ENCODE measurements at places on chromosomes 12 and 14.

GRCh38 chr12:58359084-58359483 is 417.7 kb downstream of the ATP23 start:
- no peak for DNase-seq

DNA sequence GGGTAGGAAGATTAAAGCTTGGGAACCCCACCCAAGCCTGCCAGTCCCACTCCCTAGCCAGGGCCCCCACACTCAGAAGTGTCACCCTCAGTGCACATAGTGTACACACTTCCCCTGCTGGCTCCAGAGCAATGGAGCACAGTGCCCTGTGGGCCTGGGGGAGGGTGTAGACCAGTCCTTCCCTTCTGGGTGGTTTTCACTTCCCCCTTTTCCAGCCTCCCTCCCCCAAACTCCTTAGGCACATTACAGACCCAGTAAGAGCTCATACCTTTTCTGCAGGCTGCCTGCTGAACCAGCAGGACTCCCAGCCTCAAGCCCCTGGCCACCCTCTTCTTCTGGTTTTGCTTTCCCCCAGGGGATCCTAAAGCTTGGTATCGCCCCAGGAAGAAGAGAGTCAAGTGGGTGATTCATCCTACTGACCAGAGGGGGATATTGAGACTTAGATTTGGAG is at the start of gene ZNF385A:
TSS of gene ZNF385A (minus strand) at position 143 of the 451 bp plus-strand sequence. CDS start 219 bp downstream, outside the sequence.
- peak; percentile 74 for DNase-seq

- DNase-seq, result no peak
These were observed 2.2 kb downstream of the PLEKHG6 start for GRCh38 chr12:6312529-6313325.

- DNase-seq, result no peak
These were observed 3.3 kb upstream of the ASCL1 start for GRCh38 chr12:102954134-102954533.

GRCh38 chr12:117884161-117884560 is 84.6 kb downstream of the KSR2 start:
- DNase-seq, result no peak

- DNase-seq, result no peak
These were observed 124.2 kb downstream of the SRGAP1 start for GRCh38 chr12:63968673-63969072.
